CD4-positive, alpha-beta T cell treated with Interleukin-6 for 4 hours (primary cell): ENCODE measurements at places on chromosomes 2 and 18.

DNA sequence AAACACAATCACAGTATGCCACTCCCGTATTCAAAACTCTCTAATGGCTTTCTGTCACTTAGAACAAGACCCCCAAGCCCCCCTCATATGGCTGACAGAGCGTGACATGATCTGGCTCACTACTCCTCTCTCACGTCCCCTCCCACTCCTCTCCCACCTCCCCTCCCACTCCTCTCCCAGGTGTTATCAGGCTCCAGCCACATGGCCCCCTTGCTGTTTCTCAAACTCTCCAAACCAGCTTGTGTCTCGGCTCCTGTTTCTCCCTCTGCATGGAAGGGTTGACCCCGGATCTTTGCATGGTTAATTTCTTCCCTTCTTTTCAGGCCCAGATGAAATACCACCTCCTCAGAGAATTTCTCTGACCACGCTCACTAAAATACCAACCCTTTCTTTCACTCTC is 180.8 kb downstream of the SLC8A1 start:
- DNase-seq, result no peak

DNA sequence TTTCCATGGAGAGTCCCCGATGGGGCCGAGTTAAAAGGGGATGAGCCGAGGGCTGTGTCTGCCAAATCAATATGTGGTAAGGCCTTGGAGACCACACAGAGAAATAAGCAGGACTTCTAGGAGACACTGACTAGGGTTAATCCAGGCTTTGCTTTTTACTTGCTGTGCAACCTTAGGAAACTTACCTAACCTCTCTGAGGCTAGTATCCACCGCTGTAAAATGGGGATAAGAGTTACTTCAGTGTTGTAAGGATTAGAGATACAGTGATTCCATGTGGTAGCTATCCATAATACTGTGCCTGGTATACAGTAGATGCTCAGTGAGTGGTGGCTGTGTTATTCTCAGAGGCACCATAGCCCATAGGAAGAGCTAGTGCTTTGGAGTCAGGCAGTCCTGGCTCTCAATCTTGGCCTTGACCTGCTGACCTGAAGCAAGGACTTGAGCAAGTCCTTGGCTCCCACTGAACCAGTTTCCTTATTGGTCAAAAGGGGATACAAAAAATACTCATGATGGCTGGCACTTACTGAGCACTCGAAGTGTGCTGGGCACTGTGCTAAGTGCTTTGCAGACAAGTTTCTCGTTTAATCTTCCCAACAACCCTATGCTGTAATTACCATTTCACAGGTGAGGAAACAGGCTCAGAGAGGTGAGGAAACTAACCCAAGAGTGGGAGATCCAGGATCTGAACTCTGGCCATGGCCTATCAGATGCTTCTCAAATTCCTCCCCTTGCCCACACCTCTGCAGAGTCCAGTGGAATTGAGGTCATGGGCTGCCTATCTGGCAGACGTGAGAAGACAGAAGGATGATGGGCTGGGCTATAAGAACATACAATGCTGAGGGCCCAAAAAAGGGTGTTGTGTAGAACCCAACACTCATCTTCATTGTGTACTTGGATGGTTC is 12.0 kb upstream of the DES start:
- DNase-seq, result no peak

GRCh38 chr2:41101281-41101680 is 649.4 kb upstream of the SLC8A1 start:
- no peak for DNase-seq

DNA sequence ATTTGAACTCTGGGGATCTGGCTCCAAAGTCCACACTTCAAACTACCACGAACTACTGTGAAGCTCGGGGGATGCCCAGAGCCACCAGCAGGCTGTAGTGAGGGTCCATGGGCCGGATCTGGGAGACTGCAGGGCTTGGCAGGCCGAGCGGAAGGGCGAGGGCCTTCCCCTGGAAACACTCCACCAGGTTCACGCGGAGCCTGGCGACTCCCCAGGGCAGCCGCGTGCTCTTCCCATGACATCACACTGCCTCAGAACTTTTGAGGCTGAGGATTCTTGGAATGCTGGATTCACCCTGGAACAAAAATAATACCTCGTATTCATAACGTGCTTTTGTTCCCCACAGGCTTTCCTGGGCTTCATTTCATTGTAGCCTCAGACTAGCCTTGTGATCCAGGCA is 201.0 kb downstream of the SMAD7 start:
- no peak for DNase-seq

- DNase-seq, result no peak
Measured at GRCh38 chr18:7413906-7414305, 153.2 kb upstream of the PTPRM start.

DNA sequence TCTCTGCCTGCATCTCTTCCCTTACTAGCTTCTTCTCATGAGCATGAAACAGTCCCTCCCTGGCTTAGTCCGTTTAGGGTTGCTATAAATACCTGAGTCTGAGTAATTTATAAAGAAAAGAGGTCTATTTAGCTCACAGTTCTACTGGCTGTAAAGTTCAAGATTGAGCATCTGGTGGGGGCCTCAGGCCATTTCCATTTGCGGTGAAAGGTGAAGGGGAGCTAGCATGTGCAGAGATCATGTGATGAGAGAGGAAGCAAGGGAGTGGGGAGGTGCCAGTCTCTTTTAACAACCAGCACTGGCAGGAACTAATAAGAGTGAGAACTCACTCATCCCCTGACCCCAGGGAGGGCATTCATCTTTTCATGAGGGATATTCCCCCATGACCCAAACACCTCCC is 26.8 kb downstream of the RHBDD1 start:
- no peak for DNase-seq

DNA sequence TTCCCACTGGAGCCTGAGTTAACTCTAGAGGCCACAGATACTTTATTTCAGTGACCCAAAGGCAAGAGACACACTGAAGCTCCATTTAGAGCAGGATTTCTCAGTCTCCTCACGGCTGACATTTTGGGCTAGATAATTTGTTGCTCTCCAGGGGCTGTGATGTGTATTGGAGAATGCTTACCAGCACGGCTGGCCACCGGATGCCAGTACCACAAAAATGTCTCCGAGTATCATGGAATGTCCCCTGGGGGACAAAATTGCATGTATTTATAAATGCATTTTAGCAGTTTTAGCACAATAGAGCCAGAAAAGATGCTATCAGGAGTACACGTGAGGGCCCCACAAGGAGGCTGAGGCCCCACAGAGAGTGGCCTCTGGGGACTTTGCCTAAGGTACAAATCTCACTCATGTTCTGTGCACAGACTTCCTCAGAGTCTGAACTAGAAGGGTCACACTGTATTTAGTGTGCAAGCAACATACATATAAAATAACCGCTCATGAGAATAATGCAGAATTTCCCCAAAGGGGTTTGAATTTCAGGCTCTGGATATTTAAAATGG is 20.5 kb upstream of the DCC start:
- DNase-seq, result no peak

DNA sequence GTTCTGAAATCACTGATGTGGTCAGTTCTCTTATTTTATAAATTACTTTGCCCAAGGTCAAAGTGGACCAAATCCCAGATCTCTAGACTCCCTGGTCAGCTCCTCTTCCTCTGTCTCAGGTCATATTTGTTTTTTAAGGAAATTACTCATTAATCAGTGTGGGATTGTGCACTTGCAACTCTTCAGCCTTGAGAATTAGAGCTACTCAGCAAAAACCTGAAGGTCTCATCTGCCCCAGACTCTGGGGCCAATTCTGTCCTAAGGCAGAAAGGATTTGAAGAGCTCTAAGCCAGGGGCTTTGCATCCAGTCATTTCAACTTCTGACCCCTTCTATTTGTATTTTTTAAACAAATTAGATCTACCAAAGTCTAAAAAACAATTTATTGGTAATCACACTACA is 17.7 kb upstream of the DCC start:
- no peak for DNase-seq

GRCh38 chr2:220753486-220753885 is 818.6 kb downstream of the EPHA4 start:
- no peak for DNase-seq

DNA sequence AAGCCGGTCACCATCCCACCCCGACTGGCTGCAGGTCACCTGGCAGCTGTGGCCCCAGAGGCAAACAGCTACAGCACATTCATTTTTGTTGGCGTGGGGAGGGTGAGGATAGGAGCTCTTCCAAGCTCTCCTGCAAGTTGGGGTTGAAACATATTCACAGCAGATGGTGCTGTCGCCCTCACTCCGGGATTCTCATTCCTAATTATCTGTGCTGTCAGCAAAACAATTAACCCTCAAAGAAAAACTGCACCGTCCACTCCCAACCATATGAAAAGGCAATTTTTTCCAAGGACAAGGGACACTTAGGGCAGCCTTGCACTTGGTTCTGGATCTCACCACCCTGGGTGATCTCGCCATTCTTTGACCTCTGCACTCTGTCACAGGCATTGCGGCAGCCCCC is 68.6 kb downstream of the ZBTB7C start:
- DNase-seq, result no peak

- no peak for DNase-seq
Measured at GRCh38 chr2:28577791-28578680, 82.2 kb downstream of the PLB1 start.

- no peak for DNase-seq
Measured at GRCh38 chr2:147135376-147135775, 709.5 kb upstream of the ACVR2A start.

- DNase-seq, result no peak
Measured at GRCh38 chr18:10482363-10482984, 28.0 kb downstream of the APCDD1 start.

- DNase-seq, result no peak
Measured at GRCh38 chr2:47616506-47616905, 166.4 kb upstream of the MSH6 start.

DNA sequence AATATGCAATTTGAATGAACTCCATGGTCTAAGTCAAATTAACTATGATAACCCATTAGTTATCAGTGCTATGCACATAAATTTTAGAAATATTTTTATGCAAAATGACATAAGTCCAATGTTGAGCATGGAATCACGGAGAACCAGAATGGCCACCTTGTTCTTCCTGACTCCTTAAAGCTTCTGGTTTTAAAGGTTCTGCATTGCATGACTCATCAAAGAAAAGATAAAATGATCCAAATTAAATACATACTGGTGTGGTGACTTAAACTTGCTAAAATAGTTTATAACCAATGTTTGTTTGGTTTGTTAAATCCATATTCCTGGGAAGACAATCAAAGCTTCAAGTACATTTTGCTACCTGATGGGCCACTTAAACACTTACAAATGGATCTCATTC is 1146.9 kb upstream of the NRXN1 start:
- DNase-seq, result no peak

DNA sequence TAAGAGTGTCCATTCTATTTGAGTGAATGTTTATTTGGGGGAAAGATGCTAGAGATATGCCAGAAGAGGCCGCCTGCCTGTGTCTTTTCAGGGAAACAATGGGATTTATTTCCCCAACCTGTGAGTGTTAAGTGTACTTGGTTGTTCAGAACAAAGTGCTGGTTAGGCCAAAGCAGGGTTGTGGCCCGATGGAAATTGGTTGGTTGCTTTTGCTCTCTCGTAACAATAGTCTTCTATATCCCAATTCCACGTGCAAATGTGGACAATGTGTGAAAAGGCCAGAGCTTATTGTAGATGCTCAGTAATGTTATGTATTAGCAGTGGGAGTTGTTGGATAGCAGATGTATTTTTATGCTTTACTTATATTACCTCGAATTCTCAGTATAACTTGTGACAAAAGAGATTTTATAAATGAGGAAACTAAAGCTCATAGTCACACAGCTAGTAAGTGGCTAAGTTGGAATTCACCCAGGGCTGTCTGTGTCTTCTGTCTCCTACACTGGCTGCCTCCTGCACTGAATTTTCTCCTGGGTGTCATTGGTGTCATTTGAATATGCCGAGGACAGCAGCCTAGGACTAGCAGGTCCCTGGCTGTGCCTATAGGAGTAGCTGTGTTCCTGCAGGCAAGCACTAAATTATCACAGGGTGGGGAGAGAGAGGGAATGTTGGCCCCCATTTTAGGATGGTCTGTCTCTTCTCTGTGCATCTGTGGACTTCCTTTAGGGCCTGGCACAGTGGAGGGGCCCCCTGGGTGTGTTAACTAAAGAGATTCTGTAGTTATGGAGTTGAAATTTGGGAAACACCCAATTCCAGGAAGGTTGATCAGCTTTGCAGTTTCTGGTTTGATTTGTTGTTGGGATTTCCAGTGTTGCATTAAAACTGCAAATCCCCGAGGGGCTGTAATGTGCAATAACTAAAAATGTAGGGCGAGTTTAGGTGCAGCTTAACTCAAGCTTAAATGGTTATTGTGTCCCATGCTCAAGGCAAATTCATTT is 21.6 kb downstream of the GPD2 start:
- no peak for DNase-seq

DNA sequence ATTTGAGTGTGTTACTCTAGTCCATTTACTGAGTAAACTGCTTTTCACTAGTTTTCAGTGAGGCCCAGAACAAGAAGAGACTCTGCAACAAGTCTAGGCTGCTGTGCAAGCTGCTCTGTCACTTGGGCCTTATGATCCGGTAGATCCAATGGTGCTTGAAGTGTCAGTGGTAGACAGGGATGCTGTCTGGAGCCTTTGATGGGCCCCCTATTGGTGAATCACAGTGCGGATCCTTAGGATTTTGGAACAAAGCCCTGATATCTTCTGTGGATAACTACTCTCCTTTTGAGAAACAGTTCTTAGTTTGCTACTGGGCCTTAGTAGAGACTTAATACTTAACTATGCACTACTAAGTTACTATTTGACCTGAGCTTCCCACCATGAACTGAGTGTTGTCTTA is 150.2 kb downstream of the TMEFF2 start:
- DNase-seq, result no peak

DNA sequence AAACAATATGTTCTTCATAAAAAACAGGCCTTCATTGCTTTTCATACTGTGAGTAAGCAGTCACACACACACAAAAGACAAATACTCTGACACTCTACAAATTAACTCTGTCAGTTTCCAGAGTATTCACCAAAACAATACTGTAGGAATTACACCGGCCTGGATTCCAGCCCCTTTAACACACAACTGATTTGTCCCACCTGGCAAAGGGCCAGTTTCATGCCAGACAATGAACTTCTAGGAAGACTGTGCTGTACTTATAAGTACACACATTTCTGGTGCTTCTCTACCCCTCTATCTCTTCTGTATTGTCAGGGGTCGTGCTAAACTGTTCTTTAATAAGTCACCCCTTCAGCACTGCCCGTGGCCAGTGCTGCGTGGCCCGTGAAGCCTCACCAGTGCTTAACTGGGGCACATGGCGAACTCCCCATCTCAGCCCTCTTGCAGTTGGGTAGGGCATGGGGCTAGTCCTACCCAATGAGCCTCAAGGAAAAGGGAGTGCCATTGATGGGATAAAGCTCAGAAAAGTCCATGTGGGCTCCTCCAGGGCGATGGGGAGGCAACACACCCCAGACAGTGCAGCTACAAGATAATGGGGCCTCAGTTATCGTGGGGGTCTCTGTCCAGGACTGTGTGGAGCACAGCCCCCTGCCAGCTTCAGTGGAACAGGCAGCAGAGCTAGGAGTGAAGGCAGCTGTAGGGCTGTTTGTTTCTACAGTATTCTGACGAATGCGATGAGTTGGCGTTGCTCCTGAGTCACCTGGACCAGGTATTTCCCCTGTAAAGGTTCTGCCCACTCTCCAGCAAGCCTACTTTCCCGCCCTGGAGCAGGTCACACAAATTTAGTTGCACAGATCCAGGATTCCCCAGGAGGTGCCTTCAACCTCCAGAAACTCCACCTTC is 99.0 kb downstream of the SP3 start:
- DNase-seq, result no peak
